ENCODE measurements at places on chromosomes 5 and 9.

GRCh38 chr5:127813633-127814587, 110.7 kb downstream of the CCDC192 start:
- peak; percentile 44 for DNase-seq

DNA sequence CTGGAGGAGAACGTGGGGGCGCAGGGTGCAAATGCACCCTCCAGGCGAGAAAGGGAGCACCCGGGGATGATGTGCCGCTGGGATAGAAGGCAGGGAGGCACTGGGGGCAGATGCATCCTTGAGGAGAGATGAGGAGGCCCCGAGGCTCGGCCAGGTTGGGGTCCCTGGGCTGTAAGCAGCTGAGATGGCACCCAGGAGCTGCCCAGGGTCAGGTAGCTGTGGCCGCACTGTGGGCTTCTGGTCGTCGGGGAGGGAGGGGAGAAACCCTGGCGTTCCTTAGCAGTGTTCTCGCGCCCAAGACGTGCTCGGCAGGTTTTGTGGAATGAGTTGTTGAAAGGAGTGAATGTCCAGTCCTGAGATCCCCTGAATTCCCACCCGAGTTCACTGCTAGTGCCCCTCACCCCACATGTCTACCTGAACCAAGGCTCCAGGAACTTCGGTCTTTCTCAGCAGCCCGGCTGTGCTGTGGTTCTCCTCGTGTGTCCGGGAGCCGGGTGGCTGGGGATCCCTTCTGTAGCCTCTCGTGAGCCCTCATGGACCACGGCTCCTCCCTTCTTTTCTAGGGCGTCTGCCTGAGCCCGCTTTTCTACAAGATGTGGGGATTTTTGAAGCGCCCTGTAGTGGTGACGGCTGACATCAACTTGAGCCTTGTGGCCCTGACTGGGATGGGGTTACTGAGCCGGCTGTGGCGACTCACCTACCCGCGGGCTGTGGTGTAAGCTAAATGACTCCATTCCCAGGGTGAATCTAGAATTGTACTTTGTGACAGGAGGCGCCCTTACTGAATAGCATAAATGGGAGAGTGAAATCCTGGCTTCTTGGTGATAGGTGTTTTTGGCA, 1.1 kb downstream of the POMT1 start:
- peak; percentile 27 for DNase-seq

- DNase-seq: no peak
Measured at GRCh38 chr9:116819116-116819515, 132.0 kb downstream of the TRIM32 start.

- no peak for DNase-seq
Measured at GRCh38 chr5:166240705-166241104, 2050.7 kb upstream of the WWC1 start.

DNA sequence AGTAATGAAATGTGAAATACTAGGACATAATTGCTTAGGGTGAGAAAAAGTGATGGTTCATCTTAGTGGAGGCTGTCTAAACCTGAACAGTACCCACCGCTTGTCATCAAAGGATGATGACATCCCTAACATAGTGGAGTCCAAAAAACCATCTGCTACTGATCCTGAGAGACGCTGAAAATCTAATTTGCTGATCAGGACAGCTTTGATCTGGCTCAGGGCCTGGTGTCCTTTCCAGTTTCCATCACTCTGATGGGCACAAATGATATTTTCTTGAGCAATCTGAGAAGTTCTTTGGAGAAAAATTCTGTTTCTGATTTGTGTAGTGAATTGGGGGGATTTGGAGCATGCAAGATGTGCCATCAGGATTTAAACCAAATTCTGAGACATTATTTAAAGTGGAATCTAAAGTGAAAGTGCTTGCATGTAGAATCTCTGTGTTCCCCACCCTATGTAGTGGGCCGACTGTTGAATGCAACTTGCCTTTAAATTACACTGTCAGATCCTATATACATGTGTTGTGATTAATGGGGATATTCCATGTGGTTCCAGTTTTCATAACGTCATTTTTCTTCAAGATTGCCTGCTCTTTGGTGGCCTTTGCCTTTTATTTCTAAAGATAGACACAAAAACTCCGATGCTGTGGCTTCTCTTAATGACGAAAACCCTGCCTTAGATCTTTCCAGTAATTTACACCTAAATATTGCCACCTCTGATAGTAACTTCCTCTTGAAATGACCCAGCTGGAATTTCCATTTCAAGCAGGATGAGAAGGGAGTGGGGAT, 213.2 kb downstream of the PCSK5 start:
- no peak for DNase-seq

DNA sequence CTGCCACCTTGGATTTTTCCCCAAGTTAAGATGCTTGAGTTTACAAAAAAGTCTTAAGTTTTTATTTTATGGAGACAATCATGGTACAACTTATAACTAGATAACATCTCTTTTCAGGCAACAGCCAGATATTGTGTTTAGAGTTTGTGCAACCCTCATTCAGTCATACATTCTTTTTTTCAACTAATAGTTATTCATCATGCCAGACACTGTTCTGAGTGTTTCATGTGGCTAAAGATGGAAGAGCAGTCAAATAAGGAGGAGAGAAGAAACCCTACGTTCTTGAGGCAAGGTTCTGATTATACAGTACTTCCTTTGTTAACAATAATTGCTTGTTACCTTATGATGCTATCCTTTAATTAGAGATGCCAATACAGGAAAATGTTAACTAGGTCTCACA, 42.1 kb upstream of the ZNF462 start:
- DNase-seq: no peak

DNA sequence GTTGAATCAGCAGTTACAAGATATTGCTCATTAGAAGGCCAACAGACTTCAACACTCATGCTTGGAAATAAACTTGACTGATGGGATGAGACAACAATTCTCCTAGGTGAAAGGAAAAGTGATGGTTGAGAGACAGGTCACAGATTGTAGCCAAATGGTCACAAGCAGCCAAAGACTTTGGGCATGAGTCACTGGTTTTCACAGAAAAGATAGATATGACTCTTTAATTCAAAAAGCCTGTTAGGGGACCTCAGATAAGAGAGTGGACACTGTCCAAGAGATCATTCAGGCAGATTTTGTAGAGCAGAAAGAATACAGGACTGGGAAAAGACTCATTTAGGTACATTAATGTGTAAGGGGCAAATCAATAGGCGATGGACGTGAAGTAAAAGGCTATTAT, 982.5 kb downstream of the MAT2B start:
- no peak for DNase-seq

- DNase-seq: no peak
Measured at GRCh38 chr5:151700820-151701219, 14.1 kb upstream of the SPARC start.

DNA sequence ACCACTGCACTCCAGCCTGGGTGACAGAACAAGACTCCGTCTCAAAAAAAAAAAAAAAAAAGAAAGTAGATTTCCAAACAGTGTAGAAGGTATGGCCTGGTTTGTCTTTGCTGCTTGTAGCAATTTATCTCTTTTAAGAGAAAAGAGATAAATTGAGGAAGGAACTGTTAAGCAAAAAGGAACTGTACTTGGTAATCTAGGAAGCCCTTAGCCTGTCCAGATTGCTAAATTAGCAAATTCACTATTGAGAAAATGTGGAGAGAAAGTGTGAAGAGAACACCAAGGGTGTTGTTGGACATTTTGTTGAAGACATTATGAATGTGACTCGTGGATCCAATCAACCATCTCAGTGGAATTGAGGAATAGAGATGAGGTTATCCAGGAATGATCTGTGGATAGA, 13.0 kb upstream of the SUSD3 start:
- no peak for DNase-seq

DNA sequence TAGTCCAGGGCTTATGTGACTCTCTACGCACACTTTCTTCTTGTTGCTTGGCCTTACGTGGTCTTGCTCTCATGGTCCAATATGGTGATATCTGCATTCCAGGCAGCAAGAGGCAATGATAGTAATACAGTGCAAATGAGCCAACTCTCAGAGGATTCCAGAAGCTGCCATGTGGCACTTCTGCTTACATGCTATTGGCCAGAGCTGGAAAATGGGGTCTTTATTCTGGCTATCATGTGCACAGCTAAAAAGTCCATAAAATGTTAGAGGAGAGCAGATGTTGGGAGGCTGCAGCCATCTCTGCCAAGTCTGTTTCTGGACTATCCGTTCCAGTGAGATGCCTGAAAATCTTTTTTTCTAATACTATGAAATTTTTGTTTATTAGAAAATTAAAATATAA, 2.9 kb upstream of the SEPTIN8 start:
- DNase-seq: no peak

DNA sequence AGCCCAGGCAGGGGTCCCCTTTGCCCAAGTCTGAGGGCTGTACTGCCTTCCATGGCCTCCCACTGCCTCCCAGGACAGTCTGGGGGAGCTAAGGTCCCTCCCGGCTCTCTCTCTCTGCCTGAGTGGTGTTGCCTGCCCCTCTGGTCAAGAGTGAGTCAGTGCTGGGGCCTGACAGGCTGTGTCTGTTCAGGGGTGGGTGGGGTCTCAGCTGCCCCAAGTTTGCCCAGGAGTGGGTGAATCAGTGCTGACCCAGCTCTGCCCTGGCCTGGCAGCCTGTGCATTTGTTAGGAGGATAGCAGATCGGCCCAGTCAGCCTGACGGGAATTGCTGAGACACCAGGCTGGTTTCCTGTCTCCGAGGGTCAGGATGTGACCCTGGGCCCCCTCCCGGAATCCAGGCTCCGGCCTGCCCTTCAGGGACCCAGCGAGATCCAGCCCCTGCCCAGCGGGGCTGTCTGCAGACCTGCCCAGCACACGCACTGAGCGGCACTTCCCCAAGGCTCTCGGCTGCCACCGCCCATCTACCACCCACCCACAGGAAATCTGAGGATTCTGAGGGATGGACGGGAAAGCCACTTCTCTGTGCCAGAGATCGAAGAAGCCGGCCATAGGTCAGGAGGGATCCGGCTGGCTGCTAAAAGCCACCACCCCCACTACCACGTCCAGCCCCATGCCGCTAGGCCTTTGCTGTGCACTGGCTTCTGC, 15.9 kb downstream of the ENG start:
- peak; percentile 90 for DNase-seq

- DNase-seq: no peak
Measured at GRCh38 chr5:109911731-109912130, 222.0 kb downstream of the MAN2A1 start.

DNA sequence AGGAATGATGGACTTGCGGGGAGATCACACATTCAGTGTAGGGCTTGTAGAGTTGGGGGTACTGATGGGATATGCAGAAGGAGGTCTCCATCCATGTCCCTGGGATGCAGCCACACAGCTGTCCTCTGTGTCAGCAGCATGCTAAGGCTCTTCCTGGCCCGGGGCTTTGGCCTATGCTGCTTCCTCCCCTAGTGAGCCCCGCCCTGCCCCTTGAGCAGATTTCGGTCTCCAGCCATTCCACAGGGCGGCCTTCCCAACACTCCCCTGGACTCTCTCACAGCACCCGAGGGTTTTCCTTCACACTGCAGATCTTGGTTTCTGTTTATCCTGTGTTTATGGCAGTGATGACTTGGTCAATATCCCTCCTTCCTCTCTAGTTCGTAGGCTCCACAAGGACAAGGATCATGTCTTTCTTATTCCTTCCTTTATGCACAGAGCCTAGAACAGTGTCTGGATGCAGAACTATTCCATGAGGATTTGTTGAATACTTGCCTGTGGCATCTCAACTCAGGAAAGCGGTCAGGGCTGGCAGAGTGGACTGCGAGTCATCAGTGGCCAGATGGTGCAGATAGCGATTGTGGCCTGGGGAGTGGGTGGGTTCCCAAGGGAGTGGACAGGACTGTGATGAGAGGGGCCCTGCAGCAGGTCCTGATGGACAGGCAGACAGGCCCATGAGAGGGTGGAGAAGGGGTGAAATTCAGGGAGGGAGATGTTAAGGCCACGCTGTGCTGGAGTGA, 114.2 kb downstream of the RGS3 start:
- peak; percentile 77 for DNase-seq

- DNase-seq: no peak
Measured at GRCh38 chr9:108759399-108759798, 96.4 kb downstream of the ACTL7B start.

- DNase-seq: no peak
Measured at GRCh38 chr9:115285836-115286235, 167.9 kb upstream of the TNC start.

- DNase-seq: no peak
Measured at GRCh38 chr9:38284039-38284575, 108.4 kb upstream of the ALDH1B1 start.

DNA sequence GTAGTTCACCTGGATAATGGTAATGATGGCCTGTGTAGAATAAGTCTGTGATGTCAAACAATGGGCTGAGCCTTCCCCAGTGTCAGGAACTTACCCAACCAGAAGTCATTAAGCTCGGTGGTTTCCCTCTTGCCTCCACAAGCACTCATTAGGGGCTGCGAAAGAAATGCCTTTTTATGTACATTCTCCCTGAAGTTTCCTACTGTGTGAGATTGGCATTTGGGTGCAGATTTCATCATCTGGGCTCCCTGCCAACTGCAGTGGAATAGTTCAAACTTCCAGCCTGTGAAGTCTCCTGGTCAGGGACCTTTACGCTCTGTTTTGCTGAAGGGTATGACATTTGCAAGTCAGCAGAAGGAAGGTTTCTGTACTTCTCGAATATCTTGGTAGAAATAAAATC, 41.6 kb upstream of the TMEM215 start:
- DNase-seq: no peak

DNA sequence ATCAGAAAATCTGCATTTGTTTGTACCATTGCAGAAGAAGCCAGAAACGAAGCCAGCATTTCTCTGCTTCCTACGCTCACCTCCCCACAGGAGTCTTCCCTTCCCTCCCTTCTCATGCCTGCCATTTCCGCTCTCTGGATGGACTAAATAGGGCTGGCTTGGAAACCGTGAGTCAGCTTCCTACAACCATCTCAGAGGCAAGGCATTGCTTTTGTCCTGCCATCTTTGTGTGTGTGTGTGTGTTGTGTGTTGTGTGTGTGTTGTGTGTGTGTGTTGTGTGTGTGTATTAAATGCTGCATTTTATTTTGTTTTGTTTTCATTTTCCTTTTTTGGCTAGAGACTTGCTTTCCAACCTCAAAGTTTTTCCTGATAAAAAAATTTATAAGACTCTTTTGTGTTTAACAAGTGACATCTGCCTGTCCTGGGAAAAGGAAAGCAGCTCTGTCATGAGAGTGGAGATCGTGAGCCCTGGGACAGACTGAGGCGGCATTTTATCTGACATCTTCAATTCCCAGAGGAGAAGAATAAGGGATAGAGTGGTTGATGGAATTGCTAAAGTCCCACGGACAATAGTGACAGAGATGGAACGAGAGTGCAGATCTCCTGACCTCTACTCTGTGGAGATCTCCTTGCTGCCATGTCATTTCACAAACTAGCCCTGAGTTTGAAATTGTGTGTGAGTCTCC, 7.5 kb upstream of the EGFLAM start:
- DNase-seq: no peak

DNA sequence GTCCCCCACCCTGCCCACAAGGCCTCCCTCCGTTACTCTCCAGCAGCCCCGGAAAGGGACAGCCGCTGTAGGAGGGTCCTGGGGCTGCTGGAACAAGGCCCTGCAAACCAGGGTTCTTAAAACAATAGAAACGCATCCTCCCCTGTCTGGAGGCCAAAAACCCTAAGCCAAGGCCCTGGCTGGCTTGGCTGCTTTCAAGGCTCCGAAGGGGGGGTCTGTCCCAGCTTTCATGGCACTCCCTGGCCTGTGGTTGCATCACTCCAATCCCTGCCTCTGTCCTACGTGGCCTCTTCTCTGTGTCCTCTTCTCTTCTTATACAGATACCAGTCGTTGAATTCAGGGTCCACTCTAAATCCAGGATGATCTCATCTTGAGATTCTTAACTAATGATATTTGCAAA, 7.4 kb upstream of the UBAC1 start:
- DNase-seq: no peak

Measured in ACHN (cell line).